ENCODE measurements at places on chromosomes 5 and 9.

DNA sequence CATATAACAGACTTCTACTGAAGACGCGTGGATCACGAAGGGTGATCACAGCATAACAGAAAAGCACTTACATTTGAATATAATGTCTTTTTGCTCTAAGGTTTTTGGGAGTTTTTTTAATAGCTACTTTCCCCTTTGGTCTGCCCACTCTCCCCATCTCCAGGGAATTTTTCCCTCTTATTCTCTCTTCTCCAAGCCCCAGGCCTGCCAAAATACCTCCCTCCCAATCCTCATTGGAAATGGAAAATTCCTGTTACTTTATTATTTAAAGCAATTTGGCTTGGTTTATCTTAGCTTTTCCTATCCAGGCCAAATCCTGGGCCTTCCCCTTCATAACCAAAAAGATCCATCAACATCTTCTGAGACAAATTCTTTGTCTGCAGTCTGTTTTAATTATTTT lies 22.3 kb upstream of the SSBP2 start:
- DNase-seq, result no peak

- DNase-seq, result no peak
Measured at GRCh38 chr5:105529851-105530250, 1967.3 kb upstream of the NUDT12 start.

GRCh38 chr9:79809931-79810330 lies 238.2 kb downstream of the TLE4 start:
- DNase-seq, result no peak

GRCh38 chr5:84384604-84385575 lies at the start of gene EDIL3:
Gene EDIL3, minus strand, starts transcription at chr5:84384880. Its CDS starts 506 bp downstream, at chr5:84384374.
- no peak for DNase-seq

DNA sequence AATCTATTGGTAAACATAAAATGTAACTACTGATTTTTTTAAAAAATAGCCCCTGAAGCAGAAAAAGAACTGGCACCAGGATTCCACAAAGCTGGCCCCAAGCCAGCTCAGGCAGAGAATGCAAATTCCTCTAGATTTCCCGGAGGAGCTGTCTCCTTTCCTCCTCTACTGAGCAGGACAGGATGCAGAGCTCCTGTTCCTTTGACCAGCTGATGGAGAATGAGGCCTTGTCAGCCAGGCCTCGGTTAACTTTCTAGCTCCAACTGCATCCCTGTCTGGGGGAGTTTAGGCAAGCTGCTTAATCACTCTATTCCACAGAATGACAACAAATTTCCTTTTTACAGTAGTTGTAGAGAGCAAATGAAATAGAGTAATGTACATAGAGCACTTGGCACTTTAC lies 155.5 kb downstream of the GNAQ start:
- no peak for DNase-seq

- DNase-seq, result no peak
Measured at GRCh38 chr5:64532212-64532611, 26.4 kb downstream of the RGS7BP start.

- no peak for DNase-seq
Measured at GRCh38 chr9:96236854-96237550, 65.0 kb downstream of the HSD17B3 start.

DNA sequence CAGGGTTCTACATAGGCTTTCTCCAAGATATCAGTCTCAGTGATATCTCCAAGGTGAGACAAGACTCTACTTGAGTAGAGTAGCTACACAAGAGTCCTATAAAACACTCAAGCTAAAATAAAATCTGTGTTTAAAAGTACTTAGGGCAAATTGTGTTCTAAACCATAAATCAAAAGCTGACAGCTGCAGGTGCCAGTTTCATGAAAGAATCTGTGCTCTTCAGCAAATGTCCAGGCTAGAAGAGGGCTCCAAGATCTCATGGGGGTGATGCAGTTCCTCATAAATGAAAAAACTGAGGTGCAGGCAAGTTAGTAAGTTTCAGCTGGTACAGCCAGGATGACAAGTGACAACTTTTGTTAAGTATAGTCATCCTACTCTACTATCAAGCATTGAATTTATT lies 142.8 kb upstream of the TNPO1 start:
- no peak for DNase-seq

DNA sequence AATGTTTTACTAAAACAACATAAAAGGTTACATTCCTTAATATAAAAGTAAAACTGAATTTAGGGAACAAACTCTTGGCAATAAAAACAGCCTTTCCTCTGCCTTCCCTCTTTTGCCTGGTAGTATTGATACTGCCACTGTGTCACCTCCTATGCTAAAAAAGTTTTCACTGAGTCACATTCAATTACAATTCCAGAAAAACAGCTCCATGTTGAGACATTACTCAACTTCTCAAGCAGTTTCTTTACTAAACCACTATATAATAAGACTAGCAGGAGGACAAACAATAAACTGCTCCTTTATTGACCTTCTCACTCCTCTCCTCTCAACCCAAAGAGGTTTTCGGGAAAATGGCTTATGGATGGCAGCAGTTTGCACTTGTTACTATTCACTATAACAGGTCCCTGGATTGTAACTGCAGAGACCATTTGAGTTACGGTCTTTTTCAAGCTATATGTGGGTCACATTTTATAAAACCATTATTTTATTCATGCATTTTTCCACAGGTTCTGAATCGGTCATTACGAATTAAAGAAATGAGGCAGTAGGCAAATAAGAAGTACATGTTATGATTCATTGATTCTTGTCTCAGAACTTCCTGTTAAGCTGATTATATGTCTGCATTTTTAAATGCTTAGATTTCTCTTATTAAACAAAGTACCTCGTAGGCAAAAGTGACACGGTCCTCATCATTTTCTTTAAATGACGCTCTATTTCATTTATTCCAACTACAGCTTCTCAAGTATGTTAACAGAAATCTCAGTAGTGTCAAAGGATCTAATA lies 2.1 kb downstream of the ZDHHC21 start:
- DNase-seq, result no peak

- no peak for DNase-seq
Measured at GRCh38 chr9:17742067-17742466, 163.2 kb downstream of the SH3GL2 start.

GRCh38 chr5:150653145-150653761 lies 7.8 kb upstream of the MYOZ3 start:
- no peak for DNase-seq

DNA sequence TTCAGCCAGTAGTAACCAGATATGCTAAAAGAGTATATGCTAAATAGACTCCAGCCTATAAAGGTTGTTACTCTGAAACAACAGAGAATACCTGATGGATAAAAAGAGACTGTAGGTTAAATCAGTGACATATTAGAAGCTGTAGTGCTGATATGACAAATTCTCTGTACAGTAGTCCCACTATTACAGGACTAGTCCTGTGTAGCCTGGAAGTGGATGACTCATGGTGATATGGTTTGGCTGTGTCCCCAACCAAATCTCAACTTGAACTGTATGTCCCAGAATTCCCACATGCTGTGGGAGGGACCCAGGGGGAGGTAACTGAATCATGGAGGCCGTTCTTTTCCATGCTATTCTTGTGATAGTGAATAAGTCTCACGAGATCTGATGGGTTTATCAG lies 276.2 kb upstream of the POU5F2 start:
- DNase-seq, result no peak

DNA sequence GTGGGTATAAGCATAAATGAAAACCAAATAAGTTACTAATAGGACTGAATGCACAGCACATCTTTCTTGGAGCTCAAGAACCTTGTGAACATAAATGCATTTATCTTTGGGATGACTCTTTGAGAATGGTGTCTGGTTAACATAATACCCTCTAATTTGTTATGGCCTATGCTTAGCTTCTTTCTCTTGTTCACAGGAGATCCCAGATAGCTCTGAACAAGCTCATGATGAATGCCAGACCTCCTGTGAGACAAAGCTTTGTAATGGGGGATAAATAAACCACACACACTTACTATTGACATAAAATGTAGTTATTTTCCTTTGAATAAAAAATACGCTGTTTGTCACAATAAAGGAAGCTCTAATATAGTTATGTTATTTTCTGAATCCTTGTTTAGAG lies 111.5 kb downstream of the PSAT1 start:
- DNase-seq, result no peak

GRCh38 chr9:71202931-71203330 lies 81.5 kb upstream of the TRPM3 start:
- DNase-seq, result no peak

DNA sequence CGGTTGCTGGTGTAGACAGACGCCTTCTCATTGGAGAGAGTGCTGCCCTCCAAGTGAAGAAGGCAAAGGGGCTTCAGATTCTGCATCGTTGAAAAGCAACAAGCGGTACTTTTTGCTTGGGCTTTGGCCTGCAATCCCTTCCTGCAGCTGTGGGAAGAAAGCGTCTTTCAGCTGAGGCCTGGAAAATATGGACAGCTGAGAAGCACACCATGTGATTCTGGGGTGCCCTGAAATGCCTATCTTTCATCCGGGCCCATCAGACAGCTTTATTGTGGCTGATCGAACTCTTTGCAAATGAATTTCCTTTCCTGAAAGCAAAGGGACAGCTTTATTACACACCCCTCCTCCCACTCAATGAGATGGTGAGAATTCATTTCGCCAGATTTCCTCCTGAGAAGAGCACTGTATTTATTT lies 74.0 kb downstream of the NSG2 start:
- DNase-seq, result no peak

DNA sequence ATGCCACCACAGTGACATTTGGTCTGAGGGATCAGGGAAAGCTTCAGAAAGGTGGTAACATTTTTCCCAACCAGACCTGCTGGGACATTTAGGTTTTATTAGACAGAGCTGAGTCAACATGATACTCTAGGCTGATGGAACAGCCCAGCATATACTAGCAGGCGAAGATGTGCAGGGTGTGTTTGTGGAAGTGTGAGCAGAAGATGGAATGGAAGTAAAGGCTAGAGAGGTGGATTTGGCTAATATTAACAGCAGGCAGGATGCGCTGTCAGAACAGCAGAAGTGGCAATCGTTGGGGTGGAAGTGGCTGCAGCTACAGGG lies 340.6 kb downstream of the ASTN2 start:
- no peak for DNase-seq

DNA sequence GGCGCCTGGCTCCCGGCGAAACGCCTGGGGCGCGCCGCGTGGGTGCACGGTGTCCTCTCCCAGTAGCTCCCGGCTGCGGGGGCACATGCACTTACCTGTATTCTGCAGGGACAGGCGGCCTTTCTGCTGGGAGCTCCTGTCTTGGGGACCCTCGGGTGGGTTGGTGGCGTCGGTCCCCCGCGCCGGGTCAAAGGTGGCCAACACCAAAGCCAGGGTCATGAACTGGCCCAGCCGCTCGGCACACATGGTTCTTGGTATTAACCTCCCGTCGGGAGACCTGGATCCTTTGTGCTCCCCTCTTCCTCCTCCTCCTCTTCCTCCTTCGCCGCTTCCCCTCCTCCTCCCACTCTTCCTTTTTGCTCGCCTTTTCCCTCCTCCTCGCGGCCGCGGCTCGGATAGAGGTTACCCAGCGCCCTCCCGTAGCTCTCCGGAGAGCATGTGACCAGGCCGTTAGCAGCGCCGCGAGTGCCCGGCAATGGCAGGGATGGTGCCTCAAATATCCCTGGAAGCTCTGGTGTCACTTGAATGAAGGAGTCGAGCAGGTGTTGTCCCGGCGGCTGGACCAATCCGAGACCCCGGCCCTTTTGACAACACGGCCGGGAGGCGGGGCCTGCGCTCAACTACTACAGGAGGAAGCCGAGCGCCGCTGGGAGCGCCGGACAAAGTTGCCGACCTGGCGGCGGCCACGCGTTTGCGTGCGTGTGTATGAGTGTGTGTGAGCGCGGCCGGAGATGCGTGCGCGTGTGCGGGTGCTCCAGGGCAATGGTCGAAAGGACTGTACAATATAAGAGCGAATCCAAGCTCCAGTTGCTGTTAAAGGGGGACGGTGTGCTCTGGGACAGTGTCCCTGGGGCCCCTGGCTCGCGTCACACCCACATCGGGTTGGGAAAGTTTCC lies at the start of gene STC2:
TSS of gene STC2 (minus strand) at position 467 of the 896 bp plus-strand sequence. CDS start at position 246, 221 bp downstream.
- peak; percentile 92 for DNase-seq

- DNase-seq, result no peak
Measured at GRCh38 chr9:117245175-117245829, 169.6 kb downstream of the ASTN2 start.

DNA sequence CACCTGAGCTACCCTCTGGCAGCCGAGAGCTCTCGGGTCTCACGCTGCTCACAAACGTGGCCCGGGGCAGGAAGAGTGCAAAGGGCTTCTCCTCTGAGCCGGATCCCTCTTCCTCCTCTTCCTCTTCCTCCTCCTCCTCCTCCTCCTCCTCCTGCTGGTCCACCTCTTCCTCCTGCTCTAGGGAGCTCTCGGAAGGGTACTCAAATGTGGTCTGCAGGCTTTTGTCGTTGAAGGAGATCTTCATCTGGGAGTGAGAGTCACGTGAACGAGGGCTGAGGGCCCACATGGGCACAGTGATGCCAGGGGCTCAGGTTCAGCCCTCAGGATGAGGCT lies 3.9 kb downstream of the SSNA1 start:
- no peak for DNase-seq

DNA sequence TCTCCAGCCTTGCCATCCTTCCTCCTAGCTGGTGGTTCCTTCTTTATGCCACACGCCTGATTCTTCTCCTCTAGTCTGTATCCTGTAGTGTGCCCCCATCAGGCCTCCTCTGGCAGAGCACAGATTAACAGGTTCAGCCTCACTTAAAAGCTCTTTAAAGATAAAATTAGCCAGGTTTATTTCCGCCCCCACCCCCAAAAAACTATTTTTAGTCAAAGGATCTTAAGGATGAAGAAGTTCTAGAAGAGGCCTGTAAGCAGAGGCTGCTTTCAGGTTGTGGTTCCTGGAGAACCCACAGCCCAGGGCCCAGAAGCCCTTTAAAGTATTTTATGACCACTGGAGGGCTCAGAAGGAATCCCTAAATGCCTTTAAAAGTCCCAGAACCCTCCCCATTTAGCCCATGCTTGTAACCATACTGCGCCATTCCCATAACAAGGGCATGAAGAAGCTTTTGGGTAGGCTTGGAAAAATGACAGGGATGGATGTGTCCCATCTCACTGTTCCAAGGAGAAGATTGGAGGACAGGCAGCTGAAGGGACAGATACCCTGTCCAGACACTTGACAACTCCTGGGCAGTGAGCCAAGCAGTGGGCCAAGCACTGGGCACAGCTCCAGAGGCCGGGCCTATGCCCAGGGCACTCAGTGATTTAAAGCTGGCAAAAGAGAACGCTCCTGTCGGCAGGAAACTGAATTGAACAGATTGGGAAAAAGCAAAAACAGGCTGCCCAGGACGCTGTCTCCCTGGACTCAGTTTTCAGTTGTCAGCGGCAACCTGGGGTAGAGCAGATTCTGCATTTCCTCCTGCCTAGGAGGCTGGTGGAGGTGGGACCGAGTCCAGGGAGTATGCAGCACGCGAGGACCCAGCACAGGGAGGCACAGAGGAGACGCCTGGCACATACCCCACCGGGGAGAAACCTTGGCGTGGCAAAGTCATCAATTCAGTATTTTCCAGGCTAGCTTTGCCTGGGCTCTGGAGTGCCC lies 106.3 kb upstream of the SSBP2 start:
- no peak for DNase-seq

All from GM13977 (cell line).